CD14-positive monocyte (primary cell): ENCODE measurements at places on chromosomes 3 and 15. TPM values are rescaled to one million over a fixed set of nuclear protein-coding genes. Genes with fewer than 3 reads are reported as not detected.
A peak's percentile ranks its signal among the peaks of the same experiment; 100 is the strongest.

- DNase-seq = no peak
Measured at GRCh38 chr3:183301937-183302580, 49.0 kb downstream of the B3GNT5 start.

- DNase-seq = no peak
Measured at GRCh38 chr15:66294157-66294931, 976 bp downstream of the DIS3L start.

DNA sequence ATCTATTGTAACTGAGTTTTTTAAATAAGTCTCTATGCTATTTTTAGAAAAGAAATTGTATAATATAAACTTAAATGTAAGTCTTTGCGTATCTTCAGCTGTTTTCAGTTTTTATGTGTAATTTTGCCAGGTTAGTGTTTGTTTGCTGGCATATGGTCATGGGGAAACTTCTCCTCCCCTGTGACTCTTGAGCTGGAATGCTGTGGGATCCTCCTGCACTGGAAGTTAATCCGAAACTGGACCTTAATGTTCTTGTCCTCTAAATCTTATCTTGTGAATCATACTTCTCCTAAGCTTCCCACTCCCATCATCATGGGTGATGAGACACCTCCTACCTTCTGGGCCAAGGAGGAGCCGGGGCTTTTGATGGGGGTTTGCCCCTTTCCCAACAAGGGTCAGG, 52.4 kb upstream of the CHST2 start:
- DNase-seq = no peak

DNA sequence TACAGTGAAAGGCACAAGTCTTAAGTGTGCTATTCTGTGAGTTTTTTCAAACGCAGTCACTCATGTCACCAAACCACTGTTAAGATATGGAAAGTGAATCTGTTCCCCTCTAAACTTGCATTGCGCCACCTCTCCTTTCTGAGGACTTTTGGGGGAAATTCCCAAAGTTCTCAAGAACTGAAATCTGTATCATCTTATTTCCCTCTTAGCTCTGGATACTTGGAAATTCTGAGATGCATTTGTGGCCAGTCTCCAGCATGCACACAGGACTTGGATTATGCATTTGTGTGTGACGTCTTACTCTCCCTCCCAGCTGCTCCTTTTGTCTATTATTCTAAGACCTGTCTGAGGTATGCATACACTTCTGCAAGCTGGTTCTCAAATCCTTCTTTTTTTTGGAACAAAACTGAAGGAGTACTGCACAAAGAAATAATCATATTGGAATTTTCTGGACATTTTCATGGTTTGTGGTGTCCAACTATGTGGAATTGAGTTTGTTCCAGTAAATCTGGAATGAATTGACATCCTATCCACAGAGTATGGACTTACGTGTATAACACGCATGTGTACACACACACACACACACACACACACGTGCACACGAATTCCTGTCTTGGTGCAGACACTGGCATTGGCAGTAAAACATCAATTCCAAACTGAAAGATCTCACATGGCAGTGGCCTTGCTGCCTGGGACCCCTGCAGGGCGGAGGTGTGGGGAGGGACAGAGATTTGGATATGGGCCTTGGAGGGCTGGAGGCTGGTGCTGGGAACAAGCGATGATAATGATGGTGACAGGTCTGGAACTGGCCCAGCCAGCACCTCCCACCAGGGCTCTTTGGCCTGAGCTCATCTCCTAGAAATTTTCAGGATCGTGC, 8.2 kb upstream of the LCTL start:
- peak; percentile 61 for DNase-seq

- no peak for DNase-seq
Measured at GRCh38 chr3:182000447-182000846, 288.7 kb downstream of the SOX2 start.

Gene SNUPN
- 31.8 TPM for polyA plus RNA-seq

Gene TMEM207
- not detected for polyA plus RNA-seq
